NCI-H2107 (cell line): ENCODE measurements at places on chromosomes 3 and 15.

DNA sequence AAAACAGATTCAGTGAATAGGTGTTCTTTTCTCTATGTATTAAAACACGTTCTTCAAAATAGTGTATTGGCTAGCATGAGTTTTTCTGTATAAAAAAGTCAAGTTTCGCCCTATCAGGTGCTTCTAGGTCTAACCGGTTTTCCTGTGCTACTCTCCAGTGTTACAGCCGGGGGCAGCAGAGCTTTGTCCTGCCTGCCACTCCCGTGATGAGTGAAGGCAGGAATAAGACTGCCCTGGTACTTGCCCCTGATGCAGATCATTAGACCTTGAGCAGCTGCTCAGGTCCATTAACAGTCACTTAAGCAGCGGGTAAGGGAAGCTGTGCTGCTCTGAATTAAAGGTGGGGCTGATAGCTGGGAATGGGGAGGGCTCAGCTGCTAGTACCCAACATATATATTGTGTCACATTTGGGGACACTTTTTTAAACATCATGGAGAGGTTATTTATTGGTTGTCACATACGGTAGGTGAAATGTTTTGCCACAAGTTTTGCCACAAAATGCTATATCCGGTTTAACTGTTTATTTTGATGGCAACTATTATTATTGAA is 1.3 kb upstream of the UNC13C start:
- no peak for DNase-seq

- DNase-seq, result no peak
These were observed 33.9 kb upstream of the SLC41A3 start for GRCh38 chr3:126117786-126118185.

GRCh38 chr3:102205647-102206046 is 229.2 kb upstream of the ZPLD1 start:
- no peak for DNase-seq

- DNase-seq, result no peak
These were observed 314.1 kb downstream of the SV2B start for GRCh38 chr15:91414124-91414523.

GRCh38 chr3:160057331-160057730 is 68.7 kb downstream of the IL12A start:
- no peak for DNase-seq

DNA sequence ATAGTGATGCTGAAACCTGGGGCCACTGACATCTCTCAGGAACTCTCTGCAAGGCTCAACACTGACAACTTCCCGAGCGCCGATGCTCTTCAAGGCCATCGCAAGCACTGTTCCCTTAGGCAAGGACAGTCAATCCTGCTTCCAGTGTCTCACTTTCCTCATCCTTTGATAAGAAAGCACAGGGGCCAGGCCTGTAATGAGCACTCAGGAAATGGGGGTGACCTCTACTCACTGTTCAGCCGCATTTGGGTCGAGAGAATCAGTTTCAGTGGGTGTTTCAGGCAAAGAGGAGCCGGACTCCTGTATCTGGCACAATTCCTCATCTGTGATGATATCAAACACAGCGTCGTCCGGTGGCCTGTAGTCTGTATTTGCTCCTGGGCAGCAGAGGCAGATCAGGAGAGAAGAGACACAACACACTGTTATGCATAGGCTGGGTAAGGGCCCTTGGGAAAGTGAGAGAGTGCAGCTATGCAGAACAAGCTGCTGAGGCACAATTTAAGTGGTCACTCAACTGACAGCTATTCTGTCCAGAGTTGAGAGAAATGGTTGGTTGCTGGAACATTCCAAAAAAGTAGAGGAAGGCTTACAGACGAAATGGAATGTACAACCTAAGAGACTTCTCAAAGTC is 11.9 kb downstream of the CXCR6 start:
- DNase-seq, result no peak

DNA sequence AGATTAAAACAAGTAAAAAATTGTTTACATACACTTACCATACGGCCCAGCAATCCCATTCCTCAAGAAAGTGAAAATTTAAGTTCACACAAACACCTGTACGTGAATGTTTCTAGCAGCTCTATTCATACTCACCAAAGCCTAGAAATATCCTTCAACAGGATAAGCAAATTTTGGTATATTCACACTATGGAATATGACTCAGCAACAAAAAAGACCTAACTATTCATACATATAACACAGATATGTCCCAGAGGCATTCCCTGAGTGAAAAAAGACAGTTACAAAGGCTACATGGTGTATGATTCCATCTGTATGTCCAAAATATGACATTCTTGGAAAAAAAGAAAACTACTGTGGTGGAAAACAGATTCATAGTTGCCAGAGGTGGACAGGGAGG is 40.1 kb upstream of the THUMPD3 start:
- no peak for DNase-seq

DNA sequence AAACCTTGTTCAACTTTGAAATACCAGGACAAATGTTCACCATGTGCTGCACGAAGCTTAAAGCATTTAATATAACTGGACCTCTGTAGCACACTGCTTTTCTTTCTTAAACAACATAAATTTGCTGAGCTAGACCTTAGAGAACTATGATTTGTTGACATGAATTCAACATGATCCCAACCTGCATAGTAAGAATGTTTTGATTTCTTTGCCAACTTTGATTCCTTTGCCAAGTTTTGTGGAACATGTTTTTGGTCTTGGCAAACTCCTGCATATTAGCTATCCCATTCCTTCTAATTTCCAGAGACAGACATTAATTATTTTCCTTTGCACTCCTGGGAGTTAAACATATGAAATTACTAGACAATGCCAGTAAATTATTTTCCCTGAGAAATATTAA is 197.2 kb upstream of the RBMS3 start:
- no peak for DNase-seq

DNA sequence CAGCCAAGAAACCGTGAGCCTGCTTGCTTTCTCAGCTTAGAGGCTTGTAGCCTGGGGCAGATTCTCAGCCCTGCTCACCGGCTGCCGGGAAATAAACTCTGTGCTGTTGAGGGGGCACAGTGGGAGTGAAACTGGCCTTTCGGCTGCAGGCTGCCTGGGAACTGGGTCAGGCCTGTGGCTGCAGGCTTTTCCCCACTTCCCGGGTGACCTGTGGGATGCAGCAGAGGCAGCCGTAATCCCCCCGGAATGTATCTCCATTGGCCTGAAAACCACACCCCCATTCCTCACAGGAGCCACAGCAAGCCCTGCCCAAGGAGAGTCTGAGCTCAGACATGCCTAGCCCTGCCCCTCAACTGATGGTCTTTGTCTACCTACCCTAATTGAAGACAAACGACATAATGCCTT is 110.9 kb downstream of the STXBP5L start:
- no peak for DNase-seq

- no peak for DNase-seq
These were observed 136.1 kb upstream of the TOPAZ1 start for GRCh38 chr3:44105571-44105970.

DNA sequence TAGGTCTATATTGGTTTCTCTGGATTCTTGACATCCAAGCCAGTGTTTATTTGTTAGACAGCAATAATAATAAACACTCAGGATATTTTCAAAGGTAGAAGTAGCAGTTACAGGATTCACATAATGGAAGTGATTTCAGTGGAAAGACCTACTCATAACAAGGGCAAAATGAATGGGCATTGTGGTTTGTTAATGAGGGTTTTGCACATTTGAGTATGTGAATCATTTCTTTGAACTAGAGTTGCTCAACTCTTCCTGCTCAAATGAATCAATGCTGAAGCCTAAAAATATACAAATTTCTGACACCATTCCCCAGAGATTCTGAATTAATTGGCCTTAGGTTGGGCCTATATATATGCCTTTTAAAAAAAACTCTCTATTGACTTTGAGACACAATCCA is 4.1 kb upstream of the COL6A5 start:
- peak; percentile 6 for DNase-seq

- no peak for DNase-seq
These were observed 1146.5 kb downstream of the ROBO2 start for GRCh38 chr3:78186404-78186803.

- DNase-seq, result no peak
These were observed 55.2 kb upstream of the CHRNA7 start for GRCh38 chr15:31974855-31975829.

DNA sequence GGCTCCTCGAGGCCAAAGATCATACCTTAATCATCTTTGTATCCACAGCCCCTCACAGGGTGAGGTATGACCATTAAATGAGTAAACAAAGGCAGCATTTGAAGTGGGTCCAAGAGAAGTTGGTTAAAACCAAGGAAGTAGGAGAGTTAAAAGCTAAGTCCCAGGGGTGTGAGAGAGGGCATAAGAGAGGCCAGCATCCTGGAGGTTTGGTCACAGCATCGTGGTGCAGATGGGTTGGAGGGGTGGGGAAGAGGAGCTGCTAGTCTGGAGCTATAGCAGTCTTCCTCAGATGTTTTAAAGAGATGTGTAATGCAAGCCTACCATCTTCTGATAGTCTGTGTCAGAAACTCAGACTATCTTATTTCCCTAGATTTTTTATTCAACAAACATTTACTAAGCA is 155.2 kb downstream of the GHSR start:
- DNase-seq, result no peak

GRCh38 chr3:9298236-9298635 is 48.8 kb upstream of the SRGAP3 start:
- DNase-seq, result no peak

DNA sequence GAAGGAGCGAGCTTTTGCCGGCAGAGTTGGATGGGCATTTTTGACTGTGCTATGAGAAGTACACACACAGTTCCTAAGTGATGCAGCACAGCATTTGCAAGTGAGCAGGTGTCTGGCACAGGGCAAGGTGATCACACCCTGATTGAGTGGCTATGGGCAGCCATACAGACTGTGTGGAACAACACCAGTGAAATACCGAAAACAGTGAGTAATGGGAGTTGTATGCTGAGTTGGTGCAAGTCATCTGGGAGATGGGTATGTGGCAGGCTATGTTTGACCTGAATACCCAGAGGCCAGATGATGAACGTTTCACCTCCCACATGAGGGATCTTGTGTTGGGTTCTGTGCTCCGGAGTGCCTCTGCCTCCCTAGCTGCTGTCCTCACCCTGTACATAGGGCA is 53.5 kb upstream of the TIPARP start:
- no peak for DNase-seq

GRCh38 chr15:85646538-85647091 is 148.1 kb downstream of the KLHL25 start:
- no peak for DNase-seq

DNA sequence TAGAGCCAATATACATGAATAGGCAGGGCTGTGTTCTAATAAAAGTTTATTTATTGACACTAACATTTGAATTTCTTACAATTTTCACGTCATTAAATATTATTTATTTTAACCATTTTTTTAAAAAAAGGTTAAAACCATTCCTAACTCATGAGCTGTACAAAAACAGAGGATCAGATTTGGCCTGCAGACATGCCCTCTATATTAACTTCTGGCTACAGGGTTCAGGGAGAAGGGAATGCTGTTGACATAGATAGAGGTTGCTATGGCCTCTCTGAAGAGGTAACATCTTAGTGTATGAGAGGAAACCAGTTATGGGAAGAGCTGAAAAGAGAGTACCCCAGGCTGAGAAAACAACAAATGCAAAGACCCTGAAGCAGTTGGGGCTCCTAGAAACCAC is 19.1 kb upstream of the RAP2B start:
- no peak for DNase-seq

DNA sequence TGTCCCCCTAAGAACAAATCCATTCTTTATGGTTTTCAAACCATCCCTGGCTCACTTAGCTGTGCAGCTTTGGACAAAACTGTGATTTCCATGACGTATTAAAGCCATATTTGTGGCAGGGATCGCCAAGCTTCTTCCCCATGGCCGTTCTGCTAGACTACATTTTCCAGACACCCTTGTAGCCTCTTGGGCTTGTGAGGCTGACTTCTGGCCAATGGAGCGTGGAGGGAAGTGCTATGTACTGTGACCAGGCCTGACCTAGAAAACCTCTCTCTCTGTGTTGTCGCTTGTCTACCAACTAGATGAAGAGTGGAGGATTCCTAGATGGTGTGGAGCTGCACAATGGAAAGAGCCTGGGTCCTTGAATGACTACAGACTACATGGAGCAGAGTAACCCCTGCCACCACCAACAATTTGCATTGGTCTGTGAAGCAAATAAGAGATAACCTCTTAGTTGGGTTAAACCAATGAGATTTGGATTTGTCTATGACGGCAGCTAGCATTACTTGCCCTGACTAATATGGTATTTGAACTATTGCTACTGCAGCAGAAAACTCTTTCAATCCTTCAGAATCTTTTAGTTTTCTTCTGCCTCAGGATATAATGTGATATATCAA is 22.1 kb upstream of the MGLL start:
- no peak for DNase-seq

DNA sequence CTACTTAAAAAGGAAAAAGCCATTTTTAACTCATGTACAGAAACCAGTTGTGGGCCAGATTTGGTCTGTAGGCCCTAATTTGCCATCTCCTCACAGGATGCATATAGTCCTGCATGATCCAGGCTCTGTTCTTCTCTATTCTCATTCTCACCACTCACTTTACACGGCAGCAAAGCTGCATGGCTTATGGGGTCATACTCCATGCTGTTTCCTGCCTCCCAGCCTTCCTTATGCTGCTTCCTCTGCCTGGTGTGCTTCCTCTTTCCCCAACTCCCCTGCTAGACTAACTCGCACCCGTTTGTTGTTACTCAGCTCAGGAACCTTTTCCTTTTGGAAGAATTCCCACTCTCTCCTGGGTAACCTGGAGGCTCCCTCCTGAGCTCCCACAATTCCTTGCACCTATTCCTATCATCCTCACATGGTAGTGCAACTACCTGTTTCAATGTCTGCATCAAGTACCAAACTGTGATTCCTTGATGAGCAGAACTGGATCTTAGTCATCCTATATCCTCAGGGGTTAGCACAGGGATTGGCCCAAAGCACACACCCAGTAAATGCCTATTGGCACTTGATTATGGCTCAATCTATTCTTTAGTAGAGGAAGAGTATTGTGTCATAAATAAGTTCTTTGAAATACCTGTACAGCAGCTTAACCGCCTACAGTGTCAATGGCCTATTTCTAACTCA is 172.1 kb upstream of the MITF start:
- no peak for DNase-seq

- DNase-seq, result no peak
These were observed 86.3 kb downstream of the PPCDC start for GRCh38 chr15:75109736-75110130.

DNA sequence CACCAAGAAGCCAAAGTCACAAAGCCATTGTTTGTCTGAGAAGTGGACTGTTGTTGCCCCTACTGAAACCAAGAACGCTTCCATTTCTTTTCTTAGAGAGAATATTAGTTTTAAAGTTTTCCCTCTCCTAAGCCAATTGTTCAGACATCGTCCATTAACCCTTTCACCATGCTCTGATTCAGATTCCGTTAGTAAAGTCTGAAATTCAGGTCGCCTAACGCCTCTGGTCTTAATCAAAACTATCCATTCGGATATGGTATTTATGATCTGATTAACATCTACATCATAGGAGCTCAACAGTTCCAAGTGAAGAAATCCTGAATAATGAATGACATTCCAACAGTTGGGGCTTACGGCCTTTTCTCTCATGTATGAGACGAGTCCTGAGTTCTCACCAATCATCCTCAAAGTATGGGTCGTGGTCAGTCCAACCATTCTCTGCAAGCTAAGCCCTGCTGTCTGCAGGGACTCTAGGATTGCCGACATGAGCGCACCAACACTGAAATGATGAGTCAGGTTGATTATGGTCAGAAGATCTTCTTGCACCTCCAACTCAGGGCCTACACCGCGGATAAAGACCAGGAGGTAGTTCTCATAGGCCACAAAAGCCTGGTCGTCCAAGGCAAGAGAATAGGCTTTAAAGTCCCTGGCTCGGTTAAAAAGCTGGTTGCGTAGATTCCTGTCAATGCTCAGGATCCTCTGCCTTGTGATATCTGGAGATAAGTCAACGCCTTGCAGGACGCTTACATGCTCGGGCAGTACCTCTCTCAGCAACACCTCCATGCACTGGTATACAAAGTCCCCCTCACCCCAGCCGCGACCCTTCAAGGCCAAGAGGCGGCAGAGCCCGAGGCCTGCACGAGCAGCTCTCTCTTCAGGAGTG is 767 bp downstream of the EPM2AIP1 start:
- no peak for DNase-seq
